Activated CD8-positive, alpha-beta memory T cell treated with anti-CD3 and anti-CD28 coated beads for 4 hours (primary cell): ENCODE measurements at places on chromosomes 2 and 18.

- no peak for DNase-seq
These were observed 16.4 kb downstream of the MAP3K19 start for GRCh38 chr2:135030826-135031225.

GRCh38 chr2:113770929-113771328, 14.5 kb upstream of the SLC35F5 start:
- no peak for DNase-seq

- no peak for DNase-seq
These were observed 96.7 kb downstream of the CRACDL start for GRCh38 chr2:98839292-98839691.

- DNase-seq, result no peak
These were observed 24.7 kb upstream of the PNPT1 start for GRCh38 chr2:55718165-55719008.

GRCh38 chr2:64540615-64541014, 16.5 kb downstream of the AFTPH start:
- no peak for DNase-seq

DNA sequence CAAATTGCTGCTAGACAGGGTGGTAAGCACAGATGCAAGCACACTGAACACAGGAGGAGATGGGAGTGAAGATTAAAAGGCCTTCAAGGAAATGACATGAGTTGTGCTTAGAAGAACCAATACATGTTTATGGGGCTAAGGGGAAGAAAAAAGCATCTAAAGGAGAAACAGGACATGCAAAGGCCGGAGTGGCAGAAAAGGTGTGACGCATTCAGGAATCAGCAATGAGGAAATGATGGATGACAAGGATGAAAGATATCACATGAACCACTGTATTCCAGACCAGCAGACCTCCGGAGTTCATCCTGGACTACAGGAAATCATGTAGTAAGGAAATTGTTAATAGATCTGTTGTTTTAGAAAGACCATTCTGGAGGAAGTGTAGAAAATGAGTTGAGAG, 42.8 kb downstream of the PPP4R1 start:
- DNase-seq, result no peak

DNA sequence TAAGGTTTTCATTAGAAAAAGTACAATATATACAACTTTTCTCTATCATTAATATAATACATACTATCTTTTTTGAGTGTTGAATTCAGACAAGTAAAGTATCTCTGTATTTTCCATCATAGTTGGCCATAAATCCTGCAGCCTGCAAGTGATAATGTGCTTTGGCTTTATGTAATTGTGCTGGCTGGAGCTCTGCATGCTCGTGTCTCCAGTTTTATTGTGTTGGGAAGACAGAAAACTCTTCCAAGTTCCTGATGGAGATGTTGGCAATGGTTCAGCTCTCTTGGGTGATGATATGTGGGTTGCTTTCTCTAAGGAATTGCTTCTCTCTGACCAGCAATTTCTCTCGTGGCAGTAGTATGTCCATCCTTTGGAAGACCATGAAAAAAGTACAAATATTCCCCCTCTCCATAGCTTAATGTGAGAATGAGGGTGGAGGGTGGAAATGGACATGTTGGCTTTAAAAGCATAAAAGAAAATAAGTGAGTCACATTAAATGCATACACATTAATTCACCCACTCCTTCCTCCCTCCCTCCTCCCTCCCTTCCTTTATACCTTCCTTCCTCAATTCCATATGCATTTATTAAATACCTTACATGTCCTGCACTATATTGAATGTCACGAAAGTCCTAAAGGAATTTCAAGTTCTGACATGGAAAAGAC, 344.2 kb downstream of the MTX2 start:
- no peak for DNase-seq
